Stimulated activated CD8-positive, alpha-beta memory T cell treated with anti-CD3 and anti-CD28 coated beads, Interleukin-2, amount 100 ng/mL, for 1 hour (primary cell): ENCODE measurements at places on chromosomes 4 and X.

DNA sequence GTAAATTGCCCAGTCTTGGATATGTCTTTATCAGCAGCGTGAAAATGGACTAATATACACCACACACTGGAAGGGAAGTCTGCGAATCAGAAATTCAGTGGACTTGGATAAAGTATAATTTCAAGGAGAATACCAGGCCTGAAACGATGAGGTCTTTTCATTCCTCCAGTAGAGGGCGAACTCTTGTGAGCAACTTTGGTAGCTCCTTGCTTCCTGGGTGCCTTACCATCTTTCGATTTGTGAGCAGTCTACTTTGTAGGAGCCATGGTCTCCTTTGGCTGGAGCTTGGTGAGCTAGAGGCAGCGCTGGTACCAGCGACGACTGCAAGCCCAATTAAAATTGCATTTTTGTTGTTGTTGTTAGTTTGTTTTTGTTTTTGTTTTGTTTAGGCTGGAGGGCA lies 791.9 kb downstream of the FAT4 start:
- DNase-seq, result no peak

DNA sequence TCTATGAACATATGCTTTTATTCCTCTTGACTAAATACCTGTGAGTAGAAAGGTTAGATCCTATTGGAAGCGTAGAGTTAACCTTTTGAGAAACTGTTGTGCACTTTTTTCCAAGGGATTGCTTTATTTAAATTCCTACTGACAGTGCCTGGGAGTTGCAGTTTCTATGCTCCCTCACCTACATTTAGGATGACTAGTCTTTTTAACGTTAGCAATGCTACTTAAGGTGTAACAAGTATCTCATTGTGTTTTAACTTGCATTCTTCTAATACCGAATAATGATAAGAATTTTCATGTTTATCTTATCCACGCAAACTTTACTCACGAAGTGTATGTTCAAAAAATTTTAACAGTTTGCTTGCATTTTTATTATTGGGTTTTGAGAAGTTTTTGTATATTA lies 1123.9 kb upstream of the PCDH7 start:
- DNase-seq, result no peak

GRCh38 chr4:85492336-85492735 lies 17.4 kb downstream of the ARHGAP24 start:
- no peak for DNase-seq

- DNase-seq, result no peak
Observed at GRCh38 chrX:9647431-9647830, 118.2 kb downstream of the GPR143 start.

DNA sequence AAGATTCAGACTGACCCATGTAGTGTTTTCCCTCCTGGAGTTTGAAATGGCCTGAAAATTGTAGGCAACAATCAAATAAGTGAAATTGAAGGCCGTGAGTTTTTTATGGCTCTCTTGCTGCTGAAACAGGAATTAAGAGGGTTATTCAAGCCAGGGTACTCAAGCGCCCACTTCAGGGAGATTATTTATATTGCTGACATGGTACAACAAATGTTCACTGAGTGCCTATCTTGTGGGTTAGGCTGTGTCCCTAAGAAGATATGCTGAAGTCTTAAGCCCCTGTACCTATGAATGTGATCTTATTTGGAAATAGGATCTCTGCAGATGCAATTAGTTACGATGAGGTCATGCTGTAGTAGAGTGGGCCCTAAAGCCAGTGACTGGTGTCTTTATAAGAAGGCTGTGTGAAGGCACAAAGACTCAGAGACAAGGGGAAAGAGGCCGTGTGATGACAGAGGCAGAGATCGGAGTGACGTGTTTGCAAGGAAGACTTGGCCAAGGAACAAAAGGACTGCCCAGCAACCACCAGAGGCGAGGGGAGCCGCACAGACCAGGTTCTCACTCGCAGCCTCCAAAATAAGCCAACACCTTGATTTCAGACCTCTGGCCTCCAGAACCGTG lies 72.9 kb downstream of the MED28 start:
- no peak for DNase-seq

DNA sequence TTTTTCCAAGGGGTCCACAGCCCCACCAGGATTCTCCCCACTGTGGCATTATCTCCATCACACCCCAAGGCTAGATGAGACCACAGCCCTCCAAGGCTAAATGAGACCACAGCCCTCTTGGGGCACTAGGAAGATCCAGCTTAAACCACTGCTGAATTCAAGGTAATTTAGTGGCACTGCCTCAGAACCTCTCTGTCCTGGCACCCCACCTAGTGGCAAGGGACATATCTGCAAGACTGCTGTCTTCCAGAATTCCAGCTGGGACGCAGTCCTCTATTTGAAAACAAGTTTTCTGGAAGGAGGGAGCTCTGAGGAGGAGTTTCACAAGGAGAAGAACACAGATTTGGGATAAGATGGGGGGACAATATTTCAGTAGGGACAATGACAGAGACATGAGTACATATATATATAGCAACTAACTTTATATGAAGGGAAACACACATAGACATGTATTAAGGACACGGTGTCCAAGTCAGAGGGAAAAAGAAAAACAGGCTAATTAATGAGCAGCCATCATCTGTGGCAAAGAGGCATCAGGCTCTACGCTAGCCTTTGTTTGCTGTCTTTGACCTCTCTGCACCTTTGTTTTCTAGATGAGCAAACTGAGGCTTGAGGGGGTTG lies 9.3 kb downstream of the CETN2 start:
- DNase-seq, result no peak

DNA sequence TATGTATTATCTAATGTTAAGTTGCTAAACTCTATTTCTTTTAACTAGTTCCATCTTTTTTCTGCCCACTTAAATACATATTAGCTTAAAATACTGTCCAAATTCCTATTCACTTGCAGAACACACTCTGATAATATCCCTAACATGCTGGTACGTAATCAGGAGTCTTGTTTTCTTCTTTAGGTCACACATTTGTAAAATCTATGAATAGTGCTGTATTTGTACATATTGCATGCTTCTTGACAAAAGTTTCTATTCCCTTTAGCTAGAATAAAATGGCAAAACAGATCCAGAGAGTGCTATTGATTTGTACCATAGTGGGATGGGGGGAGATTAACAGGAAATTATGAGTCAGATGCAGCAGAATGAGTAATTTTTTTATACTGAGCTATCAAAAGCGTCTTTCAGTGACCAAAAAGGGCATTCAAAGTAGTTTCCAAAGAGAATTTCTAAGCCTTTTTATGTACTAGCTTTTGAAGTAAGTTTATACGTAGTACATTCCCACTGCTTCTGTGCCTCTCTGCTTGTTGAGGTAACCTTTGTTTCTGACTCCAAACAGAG lies 126.5 kb downstream of the PTPN13 start:
- no peak for DNase-seq

- DNase-seq, result no peak
Observed at GRCh38 chrX:116395752-116396151, 40.7 kb upstream of the SLC6A14 start.

DNA sequence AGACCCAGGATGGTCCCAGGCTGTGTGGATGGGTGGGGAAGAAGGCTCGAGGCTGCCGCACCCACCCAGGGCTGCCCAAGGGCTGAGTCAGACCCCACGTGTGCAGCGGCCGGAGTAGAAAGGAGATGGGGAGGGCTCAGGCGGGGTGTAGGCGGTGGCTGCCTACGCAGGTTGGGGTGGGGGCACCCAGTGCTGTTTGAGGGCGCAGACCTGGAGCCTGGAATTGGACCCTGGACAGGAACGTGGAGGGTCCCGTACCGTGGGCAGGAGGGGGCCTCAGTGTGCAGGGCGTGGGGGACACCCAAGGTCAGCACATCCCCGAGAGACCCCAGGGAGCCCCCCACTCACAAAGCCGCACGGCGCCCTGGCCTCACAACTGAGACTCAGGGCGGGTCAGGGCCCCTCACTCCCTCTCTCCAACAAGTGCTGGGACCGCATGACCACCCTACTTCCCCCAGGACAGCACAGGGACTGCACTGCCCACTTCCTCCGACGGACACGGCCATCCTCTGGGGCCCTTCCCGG lies 79.9 kb downstream of the FAM53A start:
- no peak for DNase-seq

GRCh38 chr4:15955670-15956069 lies 7.3 kb downstream of the FGFBP2 start:
- DNase-seq, result no peak

GRCh38 chrX:150012647-150013381 lies 74.5 kb upstream of the EOLA2 start:
- no peak for DNase-seq

GRCh38 chrX:26915064-26915463 lies 548.1 kb downstream of the PPP4R3C start:
- DNase-seq, result no peak

GRCh38 chr4:63393544-63393943 lies 1015.7 kb downstream of the TECRL start:
- no peak for DNase-seq

- DNase-seq, result no peak
Observed at GRCh38 chr4:23305026-23305425, 584.8 kb downstream of the PPARGC1A start.

DNA sequence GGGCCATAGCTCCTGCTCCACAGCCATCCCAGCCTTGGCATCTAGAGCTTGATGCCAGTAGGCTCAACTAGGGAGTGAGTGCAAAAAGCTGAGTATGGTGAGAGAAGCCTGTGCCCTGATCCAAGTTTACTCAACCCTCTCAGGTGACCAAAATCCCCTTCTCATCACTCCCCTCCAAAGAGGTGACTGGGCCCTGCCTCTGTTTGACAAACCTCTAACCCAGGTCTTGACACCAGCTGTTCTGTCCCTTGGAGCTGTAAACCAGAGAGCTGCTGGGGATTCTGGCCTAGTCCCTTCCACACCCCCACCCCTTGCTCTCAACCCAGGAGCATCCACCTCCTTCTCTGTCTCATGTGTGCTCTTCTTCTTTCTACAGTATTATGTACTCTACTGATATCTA lies 73.5 kb downstream of the MSN start:
- no peak for DNase-seq

- no peak for DNase-seq
Observed at GRCh38 chr4:145453163-145453520, 28.5 kb upstream of the SMAD1 start.

GRCh38 chr4:10173037-10173753 lies 56.6 kb upstream of the WDR1 start:
- DNase-seq, result no peak

DNA sequence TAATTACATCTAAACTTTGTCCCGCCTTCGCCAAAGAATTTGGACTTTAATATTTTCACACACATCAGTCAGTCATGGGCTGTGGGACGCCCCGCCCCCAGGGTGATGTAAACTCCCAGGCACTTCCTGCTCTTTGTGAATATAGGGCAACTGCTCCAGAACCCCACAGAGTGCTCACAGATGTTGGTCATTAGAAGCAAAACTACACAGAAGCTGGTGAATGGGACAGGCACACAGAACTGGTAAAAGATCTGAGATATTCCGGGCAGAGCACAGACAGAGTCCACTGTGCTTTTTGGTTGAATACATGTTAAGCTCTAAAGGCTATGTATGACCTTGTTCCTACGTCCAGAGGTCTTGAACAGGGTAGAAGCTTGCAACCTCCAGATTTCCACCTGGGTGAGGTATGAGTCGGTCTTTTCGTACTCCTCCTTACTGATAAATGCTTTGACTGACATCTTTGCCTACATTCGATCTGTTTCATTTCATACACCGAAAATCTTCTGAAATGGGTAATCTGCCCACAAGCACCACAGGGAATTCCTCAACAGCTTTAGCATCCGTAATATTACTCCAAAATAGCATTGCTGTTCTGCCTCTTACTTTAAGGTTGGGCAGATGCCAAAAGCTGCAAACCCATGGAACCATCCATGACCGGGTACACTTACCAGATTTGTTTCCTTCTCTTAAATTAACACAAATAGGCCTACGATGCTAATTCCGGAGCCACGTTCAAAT lies 144.6 kb downstream of the AMELX start:
- DNase-seq, result no peak

DNA sequence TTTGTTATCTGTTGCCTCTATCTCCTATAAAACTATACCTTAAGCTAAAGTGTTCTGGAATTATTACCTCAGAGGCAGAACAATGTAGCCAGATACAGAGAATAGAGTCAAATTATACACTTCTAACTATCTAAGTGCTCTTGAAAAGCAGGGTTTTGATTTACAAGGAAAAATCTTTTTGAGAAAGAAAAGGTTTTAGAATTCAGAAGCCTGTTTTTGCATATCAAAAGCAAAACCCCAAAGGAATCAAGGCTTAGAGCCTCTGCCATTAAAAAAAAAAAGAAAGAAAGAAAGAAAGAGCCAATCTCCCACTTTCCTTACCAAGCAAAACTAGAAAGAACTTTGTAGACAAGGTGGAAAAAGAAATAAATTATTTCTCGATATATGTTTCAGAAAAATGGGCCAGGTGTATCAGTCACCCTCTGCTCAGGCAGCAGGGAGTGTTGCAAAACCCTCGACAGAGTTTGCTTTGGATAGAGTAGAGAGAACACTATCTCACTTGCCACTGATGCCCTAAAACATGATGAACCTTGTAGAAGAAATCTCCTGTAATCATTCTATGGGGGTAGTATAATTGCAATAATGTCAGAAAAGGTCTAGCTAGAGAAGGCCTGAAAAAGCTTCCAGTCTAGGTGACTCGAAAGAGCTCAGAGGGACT lies 318.3 kb downstream of the PCDH10 start:
- DNase-seq, result no peak

DNA sequence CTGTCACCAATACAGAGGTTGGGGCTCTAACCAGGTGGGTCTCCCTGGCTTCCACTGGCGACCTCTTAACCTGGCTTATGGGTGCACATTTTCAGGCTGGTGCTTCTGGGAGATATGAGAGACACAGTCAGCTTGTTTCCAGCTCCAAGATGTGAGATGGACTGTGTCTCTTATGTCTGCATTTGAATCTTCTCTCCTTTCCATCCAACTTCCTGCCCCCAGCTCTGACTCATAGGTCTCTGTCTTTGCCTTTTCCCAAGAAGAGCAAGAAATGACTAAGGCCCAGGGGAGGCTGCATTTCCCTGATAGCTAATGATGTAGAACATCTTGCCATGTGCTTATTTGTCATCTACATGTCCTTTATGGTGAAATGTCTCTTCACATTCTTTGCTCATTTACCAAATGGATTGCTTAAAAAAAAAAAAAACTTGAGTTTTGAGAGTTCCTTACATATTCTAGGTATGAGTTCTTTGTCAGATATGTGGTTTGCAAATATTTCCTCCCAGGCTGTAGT lies 3.2 kb upstream of the UXT start:
- no peak for DNase-seq

DNA sequence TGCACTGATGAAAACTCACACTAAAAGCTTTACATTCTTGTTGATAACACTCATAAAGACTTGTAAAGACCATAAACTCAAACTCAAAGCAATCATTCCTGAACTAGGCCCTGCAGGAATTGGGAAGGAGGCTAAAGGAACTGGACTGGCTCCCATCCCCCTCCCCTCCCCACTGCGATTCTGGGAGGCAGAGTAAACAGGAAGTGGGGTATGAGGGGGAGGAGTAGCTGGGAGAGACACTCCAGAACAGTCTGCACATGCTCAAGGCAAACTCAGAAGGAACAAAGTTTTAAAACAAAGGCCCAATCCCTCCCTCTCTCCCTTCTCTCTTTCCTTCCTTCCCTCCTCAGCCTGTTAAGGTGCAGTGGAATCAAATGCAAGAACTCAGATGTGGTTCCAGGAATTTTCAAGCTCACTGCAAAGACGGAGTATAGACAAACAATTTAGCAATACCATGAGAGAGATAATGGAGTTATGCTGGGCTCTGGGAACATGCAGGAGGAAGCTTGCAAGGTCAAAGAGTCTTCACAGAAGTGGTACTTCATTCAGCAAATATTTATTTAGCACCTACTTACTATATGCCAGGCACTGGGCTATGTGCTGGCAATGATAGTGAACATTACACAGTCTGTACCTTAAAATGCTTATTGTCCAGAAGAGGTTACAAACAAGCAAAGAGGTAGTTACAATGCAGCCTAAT lies 15.9 kb downstream of the MID1IP1 start:
- no peak for DNase-seq
